Fibroblast of the aortic adventitia (primary cell): ENCODE measurements at places on chromosomes 11 and 22. TPM values are rescaled to one million over a fixed set of nuclear protein-coding genes. Genes with fewer than 3 reads are reported as not detected.

DNA sequence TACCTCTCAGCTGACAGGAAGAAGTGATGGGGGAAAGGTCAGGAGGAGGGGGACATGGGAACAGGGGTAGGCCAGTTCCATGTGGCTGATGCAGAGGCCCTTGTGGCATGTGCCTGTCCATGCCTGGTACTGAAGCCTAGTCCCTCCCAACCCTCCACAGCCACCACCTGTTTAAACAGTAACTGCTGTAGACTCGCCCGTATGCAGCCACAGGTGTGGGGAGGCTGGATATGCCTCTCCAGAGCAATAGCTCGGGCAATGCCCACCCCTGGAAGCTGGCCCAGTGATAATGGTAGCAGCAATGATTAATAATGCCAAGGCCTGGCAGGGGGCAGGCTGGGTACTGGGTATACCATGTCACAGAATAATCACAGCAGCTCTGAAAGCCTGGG is 2.3 kb downstream of the SMTN start:
- no peak for DNase-seq

- DNase-seq = no peak
Observed at GRCh38 chr22:40324468-40325305, 21.6 kb upstream of the ADSL start.

GRCh38 chr11:110455718-110456117 is 26.0 kb downstream of the FDX1 start:
- DNase-seq = no peak

DNA sequence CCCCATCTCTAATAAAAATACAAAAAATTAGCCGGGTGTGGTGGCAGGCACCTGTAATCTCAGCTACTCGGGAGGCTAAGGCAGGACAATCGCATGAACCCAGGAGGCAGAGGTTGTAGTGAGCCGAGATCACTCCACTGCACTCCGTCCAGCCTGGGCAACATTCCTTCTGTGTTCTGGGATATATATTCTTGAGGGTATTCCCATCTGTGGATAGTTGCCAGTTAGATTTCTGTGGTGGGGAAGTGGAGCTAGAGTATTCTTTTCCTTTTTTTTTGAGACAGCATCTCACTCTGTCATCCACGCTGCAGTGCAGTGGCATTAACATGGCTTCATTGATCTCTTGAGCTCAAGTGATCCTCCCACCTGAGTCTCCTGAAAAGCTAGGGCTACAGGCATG is 9.1 kb upstream of the ZNF74 start:
- DNase-seq = no peak

DNA sequence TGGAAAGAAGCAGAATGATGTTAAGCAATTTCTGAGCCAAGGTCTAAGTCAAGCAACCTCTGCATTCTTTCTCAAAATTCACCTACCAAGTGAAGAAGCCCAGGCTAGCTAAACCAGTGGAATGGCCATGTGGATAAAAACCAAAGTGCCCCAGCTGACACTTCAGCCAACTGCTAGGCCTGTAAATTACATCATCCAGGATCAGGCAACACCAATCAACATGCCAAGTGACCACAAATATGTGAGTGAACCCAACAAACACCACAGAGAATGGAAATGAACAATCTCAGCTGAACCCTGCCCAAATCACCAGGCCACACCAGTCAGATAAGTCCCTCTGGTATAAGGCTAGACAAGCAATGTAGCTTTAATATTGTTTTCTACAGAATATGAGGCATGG is 25.1 kb upstream of the FJX1 start:
- DNase-seq = peak; percentile 98

DNA sequence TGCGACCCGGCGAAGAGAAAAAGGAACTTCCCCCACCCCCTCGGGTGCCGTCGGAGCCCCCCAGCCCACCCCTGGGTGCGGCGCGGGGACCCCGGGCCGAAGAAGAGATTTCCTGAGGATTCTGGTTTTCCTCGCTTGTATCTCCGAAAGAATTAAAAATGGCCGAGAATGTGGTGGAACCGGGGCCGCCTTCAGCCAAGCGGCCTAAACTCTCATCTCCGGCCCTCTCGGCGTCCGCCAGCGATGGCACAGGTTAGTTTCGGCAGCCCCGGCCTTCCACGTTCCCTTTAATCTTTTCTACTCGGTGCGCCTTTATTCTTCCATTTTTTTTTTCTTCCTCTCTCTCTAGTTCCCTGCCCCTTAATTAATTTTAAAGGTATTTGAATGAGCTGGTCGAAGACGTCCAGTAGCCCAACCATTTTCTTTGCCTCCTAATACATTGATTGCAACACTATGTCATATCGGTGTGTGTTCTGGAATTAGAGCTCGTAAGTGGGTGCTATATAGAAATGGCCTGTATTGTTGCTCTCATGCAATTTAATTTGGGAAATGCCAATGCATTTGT is 537 bp downstream of the EP300 start:
- DNase-seq = peak; percentile 46

Gene CSKMT
- total RNA-seq = 9.8 and 10.8 TPM in 2 replicates

Gene SLC22A6
- not detected in 2 replicates for total RNA-seq

Gene TIMP3
- total RNA-seq = 153 and 329 TPM in 2 replicates

DNA sequence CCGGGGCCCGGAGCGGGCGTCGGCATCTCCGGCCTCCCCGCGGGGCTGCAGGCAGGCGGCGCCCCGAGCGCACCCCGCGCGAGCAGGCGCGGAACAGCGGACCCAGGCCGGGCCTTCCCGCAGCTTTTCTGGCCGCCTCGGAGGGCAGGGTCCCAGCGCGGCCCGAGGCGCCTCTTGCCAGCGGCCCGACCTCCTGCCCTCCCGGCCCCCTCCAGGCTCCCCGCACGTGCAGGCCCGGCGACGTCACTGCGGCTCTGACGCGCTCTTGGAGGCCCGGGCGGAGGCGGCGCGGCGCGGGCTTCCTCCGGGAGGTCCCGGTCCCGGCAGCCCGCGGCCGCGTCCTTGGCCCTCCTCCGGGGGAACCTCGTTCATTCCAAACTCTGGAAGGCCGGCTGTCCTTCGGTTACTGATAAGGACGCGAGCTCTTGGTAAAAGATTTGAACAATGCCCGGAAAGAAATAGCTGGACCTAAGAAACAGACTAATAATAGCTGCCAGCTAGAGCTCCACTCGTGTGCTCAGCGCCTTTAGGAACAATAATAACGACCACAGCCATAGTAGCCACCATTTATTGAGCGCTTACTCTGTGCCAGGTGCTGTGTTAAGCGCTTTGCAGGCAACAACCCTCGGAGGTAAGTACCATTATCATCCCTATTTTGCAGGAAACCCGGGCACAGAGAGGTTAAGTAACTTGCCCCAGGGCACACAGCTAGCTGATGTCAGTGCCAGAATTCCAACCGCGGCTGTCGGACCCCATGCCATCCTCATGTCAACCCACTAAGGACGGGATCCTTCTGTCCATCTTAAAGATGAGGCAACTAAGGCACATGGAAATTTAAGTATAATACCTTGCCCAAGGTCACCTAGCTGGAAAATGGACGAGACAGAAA is 39.1 kb upstream of the CREB3L1 start:
- DNase-seq = peak; percentile 82

- no peak for DNase-seq
Observed at GRCh38 chr11:117979481-117980211, 6.5 kb upstream of the IL10RA start.

Gene MYEOV
- total RNA-seq = 7.0 TPM in 1 of 2 replicates, not detected in the other

DNA sequence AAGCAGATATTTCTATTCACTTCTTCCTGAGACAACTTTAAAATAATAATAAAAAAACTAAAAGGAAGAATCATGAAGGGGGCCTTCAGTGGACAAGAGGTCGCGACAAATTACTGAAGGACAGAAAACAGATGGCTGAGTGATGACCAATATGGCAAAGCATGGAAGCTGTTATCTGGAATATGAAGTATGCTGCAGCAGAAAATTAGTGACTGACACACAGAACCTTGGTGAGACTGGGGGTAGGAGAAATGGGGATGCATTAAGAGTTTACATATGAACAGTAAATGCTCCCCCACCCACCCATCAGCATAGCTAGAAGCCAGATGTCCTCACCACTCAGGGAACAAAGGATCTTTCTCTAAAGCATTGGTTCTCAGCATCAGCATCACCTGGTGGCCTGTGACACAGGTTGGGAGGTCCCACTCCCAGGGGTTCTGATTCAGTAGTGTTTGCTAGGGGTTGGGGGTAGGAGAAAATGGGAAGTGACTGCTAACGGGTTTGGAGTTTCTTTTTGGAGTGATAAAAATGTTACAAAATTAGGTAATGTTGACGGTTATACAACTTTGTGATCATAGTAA is 59.7 kb downstream of the NARS2 start:
- no peak for DNase-seq
